Gastroesophageal sphincter (tissue), 4 donors: ENCODE measurements at places on chromosomes 4 and X.

DNA sequence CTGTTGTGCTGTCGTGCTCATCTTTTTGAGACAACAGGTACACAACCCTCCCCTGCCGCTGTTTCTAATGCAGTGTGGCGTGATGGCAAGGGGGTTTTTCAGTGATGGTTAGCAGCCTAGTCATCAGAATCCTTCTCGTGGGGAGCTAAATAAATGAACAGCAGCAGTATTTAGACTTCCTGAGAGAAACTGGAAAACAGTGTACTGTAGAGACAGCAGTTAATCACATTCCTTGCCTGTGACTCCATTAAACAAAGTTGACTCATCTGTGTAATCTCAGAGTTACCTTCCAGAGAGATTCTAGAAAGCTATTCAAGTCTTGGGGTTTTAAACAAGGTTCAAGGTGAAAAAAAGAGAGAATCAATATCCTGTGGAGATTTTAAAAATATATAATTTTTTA lies 1753.2 kb upstream of the PCDH7 start:
- no peak for ATAC-seq

DNA sequence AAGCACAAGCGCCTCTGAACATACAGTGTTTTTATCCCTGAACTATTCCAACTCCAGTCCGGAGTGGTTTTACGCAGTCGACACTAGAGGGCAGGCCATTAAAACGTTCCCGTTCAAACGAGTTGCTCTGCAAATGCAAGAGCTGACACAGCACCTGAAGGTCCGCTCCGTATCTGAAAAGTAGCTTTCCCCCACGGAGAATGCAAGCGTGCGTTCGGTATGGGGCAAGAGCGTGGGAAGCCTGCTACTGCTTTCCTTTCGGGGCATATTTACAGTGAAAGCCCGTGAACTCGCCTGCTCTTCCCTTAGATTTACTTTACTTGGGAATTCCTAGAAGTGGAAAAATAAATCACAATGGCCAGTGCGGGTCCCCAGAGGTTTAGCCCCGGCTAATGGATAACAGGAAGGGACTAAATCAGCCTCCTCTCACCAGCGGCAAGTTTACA lies 190.8 kb downstream of the TSPAN5 start:
- ATAC-seq, result peak; percentile 83

GRCh38 chr4:138972956-138973801 lies 42.4 kb upstream of the NOCT start:
- no peak for ATAC-seq

- ATAC-seq, result no peak
Measured at GRCh38 chr4:8533274-8533865, 46.8 kb upstream of the GPR78 start.

GRCh38 chrX:154649503-154650220 lies 3.7 kb downstream of the CTAG2 start:
- ATAC-seq, result no peak

- no peak for ATAC-seq
Measured at GRCh38 chrX:130771230-130771629, 131.8 kb downstream of the ENOX2 start.

DNA sequence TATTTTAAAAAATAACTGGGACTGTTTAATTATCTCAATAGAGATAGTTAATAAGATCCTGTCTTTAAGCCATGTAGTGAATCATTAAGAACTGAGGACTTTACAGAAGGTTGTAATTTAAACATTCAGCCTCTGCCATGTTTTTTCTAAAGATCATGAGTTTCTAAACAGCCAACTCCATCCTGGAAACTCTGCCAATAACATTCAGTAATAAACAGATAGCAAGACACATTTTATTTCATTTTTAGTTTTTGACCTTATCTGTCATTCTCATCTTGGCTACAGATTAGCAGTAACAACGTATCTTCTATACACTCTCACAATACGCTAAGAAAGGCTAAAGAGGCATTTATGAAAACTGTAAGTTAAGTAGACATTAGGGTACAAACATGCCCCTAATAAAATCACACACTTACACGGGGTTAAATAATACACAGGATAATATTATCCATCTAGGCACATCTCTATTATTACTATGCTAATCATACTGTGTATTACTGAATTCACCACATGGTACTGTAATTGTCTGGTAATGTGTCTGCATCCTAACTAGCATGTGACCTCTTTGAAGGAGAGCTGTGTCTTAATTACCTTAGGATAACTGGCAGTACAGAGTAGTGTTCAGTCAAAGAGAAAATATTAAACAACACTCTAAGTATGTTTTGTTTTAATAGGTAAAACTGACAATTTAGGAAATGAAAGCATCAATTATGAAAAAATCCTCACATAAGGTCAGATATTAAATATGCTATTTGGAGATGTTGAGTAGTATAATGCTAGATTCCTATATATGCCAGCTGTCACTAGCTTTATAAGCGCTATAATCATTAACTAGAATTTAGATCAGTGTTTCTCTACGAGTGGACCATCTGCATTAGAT lies 122.4 kb upstream of the NAP1L5 start:
- no peak for ATAC-seq

DNA sequence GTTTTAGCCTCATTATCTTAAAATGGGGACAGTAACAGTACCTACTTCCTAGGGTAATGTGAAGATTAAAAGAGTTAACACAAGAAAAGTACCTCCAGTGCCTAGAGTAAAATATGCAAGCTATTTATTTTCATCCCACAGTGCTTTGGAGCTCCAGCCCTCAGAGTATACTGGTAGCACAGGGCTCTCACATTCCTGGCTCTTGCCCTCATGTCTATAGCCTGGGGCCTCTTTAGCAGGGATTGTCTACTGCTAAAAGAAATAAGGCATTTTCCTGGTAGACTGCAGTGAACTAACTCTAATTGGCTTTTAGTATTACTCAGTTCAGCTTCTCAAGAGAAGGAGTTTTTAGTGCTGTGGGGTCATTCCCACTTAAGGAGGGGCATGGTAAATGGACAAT lies 60.8 kb downstream of the RRAGB start:
- ATAC-seq, result no peak

DNA sequence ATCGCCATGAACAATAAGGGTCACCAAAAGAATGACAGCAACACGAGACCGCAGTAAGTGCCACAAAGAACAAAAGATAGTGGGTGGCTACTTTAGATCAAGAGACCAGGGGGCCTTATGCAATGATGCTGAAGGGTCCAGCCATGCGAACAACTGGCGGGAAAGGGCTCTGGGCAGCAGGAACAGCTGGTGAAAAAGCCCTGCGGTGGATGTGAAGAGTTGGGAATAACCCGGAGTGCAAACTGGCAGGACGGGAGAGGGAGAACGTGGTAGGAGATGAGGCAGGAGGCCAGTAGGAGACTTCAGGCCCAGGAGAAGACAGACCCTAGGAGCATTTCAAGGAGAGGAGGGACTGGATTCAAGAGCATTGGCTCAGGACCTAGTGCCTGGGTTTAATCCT lies 120.2 kb downstream of the AFAP1 start:
- ATAC-seq, result no peak

DNA sequence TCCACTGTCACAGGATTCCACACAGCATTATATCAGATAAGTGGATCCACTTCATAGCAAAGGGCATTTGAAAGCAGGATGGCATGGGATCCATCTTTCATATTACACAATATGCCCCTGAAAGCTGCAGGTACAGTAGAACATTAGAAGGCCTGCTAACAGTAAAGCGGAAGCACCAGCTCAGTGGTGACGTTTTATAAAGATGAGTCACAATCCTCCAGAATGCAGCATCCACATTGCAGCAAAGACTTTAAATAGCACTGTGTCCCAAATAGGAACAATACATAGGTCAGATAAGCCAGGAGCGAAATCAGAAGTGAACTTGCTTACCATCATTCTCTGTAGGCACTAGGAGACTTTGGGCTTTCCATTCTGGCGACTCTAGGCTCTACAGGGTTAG lies 609.5 kb upstream of the FAT1 start:
- no peak for ATAC-seq

DNA sequence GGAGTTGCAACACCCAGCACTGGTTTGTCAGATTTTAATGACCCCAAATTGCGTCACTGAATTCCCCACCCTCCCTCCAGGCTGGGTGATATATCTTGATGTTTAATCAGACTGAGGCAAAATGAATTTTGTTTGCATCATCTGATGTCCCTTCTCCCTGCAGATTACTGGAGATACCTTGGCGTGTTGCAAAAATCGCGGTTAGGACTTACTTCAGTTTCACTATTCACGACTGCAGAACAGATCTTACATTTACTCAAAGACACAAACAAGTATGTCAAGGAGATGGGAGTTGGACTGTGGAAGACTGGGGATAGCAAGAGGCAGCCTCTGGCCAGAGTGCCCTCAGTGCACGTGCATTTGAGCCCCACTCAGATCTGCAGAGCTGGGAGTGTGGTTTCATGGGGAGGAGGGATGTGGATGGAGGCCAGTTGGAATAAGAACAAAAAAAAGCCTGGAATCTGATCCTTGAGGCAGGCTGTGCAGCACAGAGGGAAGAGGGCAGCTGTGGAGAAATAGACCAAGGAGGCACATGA lies 92.2 kb upstream of the MTM1 start:
- ATAC-seq, result no peak

GRCh38 chr4:85587952-85588351 lies 113.0 kb downstream of the ARHGAP24 start:
- ATAC-seq, result no peak

DNA sequence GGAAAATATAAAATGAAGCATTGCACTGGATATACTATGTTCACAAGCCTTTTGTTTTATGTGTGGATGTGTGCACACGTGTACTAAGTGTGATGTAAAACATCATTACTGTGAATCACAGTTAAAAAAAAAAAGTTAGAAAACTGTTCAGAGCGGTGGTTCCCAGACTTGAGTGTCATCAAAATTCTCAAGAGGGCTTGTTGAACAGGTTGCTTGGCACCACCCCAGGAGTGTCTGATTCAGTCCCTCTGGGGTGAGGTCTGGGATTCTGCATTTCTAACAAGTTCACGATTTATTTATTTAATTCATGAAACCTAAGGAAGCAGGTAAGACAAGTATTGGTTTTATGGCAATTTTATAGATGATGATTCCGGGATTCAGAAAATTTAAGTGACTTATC lies 1.8 kb downstream of the CENPU start:
- ATAC-seq, result no peak

DNA sequence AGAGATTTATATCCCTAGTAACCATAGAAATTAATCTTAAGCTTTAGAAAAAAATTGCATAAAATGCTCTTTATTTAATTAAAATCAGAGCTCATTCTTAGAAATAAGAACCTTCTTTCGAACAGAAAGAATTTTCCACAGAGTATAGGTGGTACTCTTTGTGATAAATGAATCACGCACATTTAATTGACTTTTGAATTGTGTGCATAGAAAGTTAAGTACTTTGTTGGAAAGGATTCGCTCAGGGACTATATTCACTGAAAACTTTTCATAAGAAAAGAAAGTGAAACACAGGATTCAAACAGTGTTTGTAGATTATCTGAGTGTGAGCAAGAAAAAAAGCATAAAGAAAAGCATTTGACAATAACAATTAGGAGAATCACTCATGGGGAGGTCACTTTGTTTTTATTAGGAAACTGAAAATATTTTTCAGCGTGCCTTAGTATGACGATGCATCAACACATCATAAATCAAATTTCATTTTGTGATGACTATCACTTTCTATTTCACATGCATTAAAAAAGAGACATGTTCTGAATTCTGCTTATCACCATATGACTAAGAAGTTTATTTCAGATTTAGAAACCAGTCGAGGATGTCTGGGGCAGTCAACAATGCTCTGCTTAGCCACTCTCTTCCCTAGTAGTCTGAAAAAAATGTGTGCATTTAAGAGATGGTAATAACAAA lies 49.5 kb downstream of the STX18 start:
- ATAC-seq, result no peak

GRCh38 chrX:154991039-154991438 lies 31.5 kb downstream of the F8 start:
- ATAC-seq, result no peak

- ATAC-seq, result no peak
Measured at GRCh38 chrX:30637874-30638815, 15.1 kb upstream of the GK start.

DNA sequence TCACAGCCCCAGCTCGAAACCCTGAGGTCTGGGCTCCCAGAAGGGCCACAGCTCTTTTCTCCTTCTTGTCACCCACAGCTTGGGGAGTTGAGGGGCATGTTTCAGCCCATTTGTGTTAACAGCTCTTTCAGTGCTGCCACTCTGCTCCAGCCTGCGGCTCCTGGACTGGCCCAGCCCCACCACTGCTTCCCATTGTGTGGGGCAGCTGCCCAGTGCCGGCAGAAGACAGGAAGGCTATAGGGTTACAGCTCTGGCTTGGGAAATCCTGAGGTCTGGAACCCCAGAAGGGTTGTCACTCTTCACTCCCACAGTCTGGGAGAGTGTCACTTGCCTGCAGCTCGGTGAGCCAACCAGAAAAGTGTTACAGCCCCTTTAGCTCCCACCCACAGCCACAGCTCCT lies 7.0 kb upstream of the HNRNPD start:
- ATAC-seq, result no peak

DNA sequence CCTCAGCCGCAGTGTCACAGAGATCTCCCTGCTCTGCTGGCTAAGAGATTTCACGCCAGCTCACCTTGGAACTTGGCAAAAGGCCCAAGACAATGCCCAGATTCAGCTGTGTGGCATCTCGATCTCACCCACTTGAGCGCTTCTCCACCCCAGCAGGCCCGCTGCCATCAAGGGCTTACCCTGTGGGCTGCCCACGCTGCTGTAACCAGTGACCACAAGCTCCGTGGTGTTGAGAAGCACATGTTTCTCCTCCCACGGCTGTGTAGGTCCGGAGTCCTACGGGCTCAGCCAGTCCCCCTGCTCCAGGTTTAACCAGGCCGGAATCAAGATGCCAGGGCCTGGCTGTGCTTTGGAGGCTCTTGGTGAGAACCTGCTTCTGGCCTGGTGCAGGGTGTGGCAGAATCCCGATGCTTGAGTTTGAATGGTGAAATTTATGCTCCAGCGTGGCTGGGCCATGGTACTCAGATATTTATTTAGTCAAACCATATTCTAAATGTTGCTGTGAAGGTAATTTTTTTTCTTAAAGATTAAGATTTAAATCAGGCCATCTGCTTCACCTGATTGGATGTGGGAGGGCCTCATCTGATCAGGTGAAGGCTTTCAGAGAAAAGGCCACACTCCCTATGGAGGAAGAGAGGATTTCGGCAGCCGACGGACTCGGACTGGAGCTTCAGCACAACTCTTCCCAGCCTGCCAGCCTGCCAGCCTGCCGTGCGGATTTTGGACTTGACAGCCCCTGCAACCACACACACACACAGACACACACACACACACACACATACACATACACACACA lies 24.8 kb upstream of the ADRA2C start:
- no peak for ATAC-seq

DNA sequence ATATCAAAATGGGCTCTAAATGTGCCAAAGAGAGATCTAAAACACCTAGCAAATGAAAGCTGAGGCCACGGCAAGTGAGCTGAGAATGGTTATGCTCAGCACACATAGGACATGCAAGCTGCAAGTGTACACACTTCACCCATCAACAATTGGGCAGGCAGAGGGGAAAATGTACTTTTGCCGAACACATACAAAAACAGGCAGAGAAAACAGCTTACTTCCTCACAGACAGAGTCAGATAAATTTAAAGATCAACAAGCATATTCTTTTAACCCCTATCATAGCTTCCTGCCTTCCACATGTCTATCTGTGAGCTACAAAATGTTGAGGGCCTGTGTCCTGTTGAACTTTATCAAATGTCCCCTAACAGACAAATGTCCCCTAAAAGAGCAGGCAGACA lies 60.3 kb downstream of the SH3KBP1 start:
- no peak for ATAC-seq
